ENCODE measurements at places on chromosomes 7 and 10.

DNA sequence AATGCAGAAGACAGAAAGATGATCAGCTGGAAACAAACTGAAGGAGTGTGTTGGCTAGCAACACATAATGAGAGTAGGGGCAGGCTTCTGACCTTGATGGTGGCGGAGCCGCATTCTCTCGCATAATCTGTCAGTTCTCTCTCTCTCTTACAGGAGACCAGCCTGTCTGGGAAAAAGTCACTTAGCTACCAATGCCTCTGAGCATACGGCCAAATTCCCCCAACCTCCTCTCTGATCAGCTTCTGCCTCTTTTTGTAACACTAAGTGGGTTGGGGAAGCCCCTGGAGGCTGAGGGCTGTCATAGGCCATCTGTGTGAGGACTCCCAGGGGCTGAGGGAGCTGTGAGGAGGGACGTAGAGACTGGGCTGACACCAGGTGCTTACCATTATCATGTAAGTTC lies 104.6 kb downstream of the HIPK2 start:
- no peak for DNase-seq

- DNase-seq: no peak
Observed at GRCh38 chr10:89263531-89263930, 12.0 kb upstream of the LIPA start.

DNA sequence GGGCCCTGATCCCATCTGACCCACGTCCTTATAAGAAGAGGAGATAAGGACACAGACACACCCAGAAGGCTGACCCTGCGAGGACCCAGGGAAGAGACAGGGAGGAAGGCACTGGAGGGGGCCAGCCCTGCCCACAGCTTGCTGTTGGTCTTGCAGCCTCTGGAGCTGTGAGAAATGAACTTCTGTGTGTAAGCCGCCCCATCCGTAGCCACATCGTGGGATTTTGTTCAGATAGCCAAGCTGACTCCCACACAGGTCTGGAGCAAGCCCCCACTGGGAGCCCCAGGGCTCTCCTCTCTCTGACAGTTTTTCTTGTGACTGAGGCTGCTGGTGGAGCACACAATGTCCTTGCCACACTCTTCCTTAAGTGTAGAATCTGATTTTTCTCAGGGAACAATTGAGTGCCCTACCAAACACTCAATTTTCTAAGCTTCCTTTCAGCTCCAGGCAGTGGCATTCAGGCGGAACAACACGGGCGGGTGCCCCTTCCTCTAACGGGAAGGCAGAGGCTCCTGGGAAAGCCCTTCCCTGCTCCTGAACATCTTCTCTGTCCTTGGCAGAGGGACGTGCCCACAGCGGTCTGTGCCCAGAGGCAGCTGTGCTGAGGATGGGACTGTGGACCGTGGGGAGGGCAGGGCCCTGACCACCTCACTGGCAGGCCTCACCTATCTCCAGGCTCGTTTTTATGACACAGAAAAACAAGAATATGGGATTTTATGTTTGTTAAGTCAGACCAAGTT lies 160.6 kb upstream of the SHH start:
- DNase-seq: no peak

- DNase-seq: no peak
Observed at GRCh38 chr10:128013626-128014025, 106.7 kb downstream of the PTPRE start.

DNA sequence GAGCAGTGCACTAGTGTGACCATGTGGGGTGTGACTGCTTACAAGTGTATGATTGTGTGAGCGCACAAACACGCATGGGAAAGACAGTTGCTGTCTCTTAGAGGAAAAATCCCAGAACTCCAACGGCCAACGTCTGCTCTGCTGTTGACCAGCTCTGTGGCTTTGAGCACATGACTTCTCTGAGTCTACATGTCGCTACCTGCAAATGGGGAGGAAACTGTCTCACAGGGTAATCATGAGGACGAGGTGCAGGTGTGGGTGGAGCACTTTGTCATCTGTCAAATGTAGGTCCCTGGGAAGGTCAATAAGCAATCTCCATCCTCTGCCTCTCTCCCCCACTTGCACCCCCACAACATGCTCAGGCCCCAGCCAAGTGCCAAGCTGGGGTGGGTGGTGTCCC lies 31.2 kb upstream of the TLX1 start:
- no peak for DNase-seq

DNA sequence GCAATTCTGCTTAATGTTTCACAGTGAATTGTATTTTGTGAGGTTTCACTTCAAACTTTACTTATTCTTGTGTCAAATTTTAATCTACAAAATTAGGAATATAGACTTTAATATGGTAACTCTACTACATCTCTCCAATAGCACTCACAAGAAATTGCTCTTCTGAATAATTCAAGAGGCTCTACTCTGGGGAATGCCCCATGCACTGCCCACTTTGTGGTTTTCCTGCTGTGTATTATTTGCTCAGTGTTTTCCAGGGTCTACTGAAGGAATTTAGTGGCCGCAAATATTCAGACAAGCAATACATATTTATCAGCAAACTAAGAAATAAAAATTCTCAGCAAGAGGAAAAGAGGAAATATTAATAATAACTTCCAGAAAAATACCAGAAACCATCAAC lies 611.4 kb downstream of the TNS3 start:
- DNase-seq: no peak

DNA sequence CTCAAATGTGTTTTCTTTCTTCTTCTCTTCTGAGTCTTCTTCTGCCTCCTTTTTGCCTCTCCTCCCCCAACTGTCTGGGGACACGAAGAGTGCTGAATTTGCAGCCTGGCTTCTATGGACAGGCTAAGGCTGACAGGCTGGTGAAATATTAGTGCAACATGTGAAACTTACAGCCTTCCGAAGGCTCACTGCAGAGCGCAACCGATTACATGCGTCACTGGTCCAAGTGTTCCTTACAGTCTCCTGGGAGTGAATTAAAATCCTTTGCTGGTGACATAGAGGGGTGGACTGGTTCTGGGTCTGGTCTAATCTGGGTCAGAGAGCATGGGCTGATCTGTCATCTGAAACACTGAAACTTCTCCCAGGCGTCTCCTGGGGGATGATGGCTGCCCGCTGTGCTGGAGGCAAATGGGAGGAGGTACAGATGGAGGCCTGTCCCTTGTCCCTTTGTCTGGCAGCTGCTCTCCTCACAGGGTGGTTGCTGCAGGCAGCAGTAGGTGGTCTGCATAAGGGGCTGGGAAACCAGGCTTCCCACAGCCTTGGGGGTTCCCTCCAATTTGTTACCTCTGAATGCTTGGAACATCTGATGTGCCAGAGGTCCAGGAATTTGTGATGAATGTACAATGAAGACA lies 143.8 kb upstream of the BMPER start:
- DNase-seq: no peak

GRCh38 chr7:154475864-154476263 lies 423.7 kb downstream of the DPP6 start:
- DNase-seq: no peak

- no peak for DNase-seq
Observed at GRCh38 chr7:134584290-134584689, 35.4 kb downstream of the AKR1B15 start.

DNA sequence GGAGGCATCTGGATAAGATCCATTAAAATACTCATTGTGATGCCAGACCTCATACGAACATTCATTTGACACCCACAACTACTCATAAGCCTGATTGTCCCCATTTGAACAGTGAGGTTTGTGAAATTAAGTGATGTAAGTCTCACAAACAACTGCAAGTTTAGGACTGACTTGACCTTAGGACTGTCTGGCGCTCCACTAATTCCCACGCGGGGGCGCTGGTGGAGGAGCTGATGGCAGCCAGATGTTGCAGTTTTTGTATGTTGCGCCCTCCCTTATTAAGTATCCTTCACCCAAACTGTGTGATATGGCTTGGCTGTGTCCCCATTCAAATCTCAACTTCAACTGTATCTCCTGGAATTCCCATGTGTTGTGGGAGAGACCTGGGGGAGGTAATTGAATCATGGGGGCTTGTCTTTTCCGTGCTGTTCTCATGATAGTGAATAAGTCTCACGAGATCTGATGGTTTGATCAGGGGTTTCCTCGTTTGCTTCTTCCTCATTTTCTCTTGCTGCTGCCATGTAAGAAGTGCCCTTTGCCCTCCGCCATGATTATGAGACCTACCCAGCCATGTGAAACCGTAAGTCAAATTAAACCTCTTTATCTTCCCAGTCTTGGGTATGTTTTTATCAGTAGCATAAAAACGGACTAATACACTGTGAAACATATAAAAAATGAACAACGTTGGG lies 20.3 kb upstream of the TIAL1 start:
- DNase-seq: no peak

- no peak for DNase-seq
Observed at GRCh38 chr7:111510584-111511378, 51.5 kb downstream of the IMMP2L start.

DNA sequence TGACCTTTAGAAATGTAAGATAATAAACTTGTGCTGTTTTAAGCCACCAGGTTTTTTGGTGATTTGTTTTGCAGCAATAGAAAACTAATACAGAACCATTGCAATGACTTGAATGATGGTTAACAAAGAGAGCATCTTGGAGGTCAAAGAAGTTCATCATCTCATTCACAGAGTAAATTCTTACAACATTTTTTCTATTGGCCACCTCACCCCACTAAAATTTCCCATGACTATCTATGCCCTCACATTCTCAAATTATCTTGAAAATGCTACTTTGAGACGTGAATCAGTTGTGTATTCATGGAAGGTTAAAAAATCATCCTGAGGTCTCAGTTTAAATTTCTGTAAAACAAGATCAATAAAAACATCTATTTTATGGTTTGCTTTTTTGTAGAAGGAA lies 754.2 kb downstream of the SORCS1 start:
- no peak for DNase-seq

DNA sequence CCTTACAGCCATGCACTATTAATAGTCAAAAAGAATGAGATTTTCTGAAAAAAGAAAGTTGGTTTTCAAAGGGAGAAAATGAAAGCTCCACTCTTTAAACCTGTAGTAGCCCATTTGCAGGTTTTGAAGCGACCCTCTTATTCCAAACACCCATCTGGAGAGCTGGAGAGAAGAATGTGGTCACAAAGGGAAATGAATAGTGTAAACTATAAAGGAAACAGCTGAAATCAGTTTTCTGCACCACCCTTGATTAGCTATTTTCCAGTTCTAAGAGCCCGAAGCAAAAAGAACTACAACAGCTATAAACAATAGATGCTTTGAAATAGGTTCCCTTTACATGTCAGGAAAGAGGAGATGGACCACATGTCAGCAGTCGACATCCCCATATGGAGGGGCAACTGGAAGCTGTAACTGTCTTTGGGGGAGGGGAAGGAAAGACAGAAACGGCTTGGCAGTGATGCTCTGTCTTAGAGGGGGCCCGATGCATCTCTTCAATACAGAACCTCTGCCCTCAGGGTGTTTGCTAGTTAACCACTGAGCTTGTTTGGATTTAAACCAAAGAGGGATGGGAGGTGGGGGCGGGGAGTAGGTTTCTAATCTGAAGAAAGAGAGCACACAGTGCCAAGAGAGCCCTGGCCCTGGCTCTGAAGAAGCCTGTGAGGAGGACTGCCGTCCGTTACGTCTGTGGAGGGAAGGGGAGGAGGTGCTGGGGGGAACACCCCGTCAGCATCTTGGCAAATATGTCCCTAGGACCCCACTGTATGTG lies 55.3 kb downstream of the CPVL start:
- DNase-seq: no peak

GRCh38 chr10:130396044-130396443 lies 259.9 kb downstream of the GLRX3 start:
- no peak for DNase-seq

DNA sequence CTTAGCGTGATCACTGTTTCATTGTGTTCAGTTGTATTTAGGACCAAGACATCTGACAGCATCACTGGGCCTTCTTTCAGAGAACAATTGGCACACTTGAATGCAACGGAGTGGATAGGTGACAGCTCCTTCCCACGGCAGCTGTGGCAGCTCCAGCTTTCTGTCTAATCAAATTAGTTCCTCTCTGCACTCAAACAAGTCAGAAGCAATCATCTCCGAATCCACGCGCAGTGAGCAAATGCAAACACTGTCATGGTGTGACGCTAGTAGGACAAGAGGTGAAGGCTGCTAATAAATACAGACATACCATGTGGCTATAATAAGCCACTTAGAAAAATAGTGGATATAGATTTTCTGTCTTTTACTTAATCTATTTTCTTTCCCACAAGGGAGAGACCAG lies 542.4 kb downstream of the ACTR3B start:
- DNase-seq: no peak

- peak; percentile 24 for DNase-seq
Observed at GRCh38 chr7:107167483-107168232, 1.1 kb upstream of the HBP1 start.

- no peak for DNase-seq
Observed at GRCh38 chr10:62853710-62854109, 37.5 kb upstream of the EGR2 start.

DNA sequence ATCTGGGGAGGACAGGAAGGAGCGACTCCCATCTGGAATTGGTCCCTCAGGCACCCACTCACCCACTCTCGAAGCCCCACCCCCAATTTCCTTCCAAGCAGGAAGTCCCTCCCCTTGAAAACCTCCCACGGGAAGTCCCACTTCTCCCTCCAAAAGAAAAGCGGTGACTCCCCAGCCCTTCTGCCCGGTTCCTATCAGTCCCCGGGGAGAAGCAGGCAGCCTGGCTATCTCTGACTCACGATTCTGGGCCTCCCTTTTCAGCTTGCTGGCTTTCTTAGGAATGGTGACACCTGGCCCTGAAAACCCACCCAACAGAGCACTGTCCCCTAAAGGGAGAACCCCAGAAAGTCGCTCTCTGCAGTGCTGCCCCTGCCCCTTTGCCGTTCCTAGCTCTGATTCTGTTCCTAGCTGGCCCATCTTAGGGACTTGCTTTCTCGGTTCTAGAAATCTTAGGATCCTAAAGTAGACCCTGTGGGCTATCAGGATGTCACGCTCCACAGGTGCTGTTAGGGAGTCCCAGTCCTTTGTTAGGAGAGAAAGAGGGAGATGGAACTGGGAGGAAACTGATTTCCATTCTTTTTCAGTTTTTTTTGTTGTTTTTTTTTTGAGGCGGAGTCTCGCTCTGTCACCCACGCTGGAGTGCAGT lies 6.0 kb downstream of the TSC22D4 start:
- no peak for DNase-seq

- no peak for DNase-seq
Observed at GRCh38 chr7:50304129-50304910, at the start of gene IKZF1. Gene IKZF1 (plus strand): TSS chr7:50304716. CDS start chr7:50319062, 14,346 bp downstream.

DNA sequence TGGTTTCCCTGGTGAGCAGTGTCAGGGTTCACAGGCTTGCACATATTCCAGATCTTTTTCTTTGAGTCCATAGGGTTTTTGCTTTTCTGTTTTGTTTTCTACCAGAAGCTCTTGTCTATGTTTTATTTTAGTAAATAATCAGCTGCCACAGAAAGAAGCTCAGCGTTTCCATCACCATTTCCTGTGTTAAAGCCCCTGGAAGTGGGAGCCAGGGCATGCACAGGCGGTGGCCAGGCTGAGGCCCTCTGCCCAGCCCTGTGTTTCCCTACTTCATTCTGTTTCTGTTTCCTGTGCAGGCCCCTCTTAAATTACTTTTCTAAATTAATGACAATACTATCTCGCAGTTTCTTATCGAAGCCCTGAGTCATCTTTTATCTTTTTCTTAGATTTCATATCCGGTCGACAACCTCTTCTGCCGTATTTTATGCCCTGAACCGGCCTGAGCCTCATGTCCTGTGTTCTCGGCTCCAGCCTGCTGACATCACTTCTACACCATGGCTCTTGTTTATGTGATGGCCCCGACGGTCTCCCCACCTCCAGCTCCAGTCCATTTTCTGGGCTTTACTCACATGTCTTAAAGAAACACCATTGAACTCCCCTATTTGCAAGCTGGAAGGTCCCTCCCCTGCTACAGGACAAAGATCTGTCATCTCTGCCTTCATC lies 442.2 kb downstream of the TCERG1L start:
- no peak for DNase-seq

- DNase-seq: no peak
Observed at GRCh38 chr7:116598861-116599260, 73.1 kb upstream of the MET start.

Data from T47D (cell line).